Activated naive CD8-positive, alpha-beta T cell treated with anti-CD3 and anti-CD28 coated beads, Interleukin-2, amount 10 ng/mL, durations not matched to agents 7 days and 5 days (primary cell): ENCODE measurements at places on chromosomes 1 and 21. TPM values are rescaled to one million over a fixed set of nuclear protein-coding genes. Genes with fewer than 3 reads are reported as not detected.

- H3K4me3 ChIP-seq = no peak overlapping the region
- no peaks in the 10 kb centered on the region for H3K36me3 ChIP-seq
- no peak for DNase-seq
Measured at GRCh38 chr1:171772312-171772711, 9.1 kb upstream of the METTL13 start.

THRAP3 gene
- total RNA-seq = 125 TPM

TIE1 gene
- 0.75 TPM for total RNA-seq

- H3K4me1 ChIP-seq = peaks cover 5% of the 10 kb centered on the region
- H3K36me3 ChIP-seq = peaks cover 2% of the 10 kb centered on the region
- no peak overlapping the region for H3K27ac ChIP-seq
- H3K4me3 ChIP-seq = no peak overlapping the region
- DNase-seq = no peak
Measured at GRCh38 chr1:93675931-93676330, 5.7 kb downstream of the BCAR3 start.

DNA sequence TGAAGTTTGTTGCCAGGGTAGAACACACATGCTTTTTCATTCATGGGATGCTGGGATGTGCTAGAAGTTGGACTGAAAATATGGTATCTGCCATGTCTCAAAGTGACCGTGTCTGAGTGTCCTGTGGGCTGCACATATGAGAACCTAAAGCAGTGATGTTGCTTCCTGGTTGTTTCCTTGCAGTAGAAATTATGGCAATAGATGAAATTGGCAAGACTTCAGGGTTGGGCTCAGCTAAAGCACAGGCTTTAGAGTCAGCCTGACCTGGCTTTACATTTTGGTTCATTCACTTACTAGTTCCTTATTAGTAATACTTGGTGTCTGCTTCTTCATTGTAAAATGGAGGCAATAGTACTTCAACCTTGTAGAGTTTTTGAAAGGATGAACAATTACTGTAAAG, 2.2 kb downstream of the LAMC2 start:
- no peak for DNase-seq
- no peak overlapping the region for H3K27ac ChIP-seq
- H3K4me3 ChIP-seq = no peak overlapping the region
- no peaks in the 10 kb centered on the region for H3K36me3 ChIP-seq
- peaks cover 2% of the 10 kb centered on the region for H3K4me1 ChIP-seq

DNA sequence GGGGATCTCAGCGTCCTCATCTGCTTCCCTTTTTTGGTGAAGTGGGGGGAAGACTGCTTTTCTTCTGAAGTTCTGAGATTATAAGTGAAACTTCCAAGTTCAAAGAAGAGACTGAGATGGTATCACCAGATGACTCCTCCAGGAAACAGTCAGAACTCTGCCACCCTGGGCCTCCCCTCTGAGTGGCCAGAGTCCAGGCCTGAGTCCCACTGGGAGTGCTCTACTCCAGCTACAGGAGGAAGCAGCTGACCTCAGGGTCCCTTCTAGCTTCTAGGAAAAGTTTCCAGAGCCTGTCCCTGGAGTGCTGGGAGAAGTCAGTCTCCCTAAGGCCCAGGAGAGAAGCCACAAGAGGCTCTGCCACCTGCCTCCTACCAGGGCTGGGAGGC, 104.7 kb downstream of the CASZ1 start:
- peaks cover 17% of the 10 kb centered on the region for H3K4me1 ChIP-seq
- peaks cover 6% of the 10 kb centered on the region for H3K27me3 ChIP-seq
- H3K27ac ChIP-seq = no peak overlapping the region

DNA sequence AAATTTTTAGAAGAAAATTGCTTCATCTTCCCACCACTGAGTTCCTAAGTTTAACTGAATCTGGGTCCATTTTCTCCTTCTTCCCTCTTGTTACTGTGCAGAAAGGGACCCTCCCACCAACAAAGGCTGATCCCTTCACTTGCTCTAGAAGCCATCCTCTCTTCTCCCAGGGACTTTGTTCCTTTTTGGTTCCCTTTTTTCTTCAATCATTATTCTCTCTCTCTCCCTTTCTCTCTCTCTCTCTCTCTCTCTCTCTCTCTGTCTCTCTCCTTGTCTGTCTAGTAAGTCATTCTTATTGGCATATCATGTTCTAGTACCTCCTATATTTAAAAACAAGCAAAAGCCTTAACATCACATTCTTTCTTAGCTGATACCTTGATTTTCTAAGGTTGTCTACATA, 31.7 kb upstream of the GADD45A start:
- no peak overlapping the region for H3K4me3 ChIP-seq
- H3K27me3 ChIP-seq = peaks cover 10% of the 10 kb centered on the region
- no peak overlapping the region for H3K27ac ChIP-seq
- no peaks in the 10 kb centered on the region for H3K4me1 ChIP-seq
- H3K36me3 ChIP-seq = no peaks in the 10 kb centered on the region

OR2L2 gene
- total RNA-seq = 0.19 TPM

- DNase-seq = no peak
- H3K27me3 ChIP-seq = peaks cover 3% of the 10 kb centered on the region
- H3K36me3 ChIP-seq = no peaks in the 10 kb centered on the region
- no peak overlapping the region for H3K4me3 ChIP-seq
- no peaks in the 10 kb centered on the region for H3K4me1 ChIP-seq
Measured at GRCh38 chr1:204094856-204095634, 22.1 kb downstream of the SOX13 start.

- no peaks in the 10 kb centered on the region for H3K27me3 ChIP-seq
- peak overlapping the region; percentile 97 for H3K27ac ChIP-seq
- peaks cover 5% of the 10 kb centered on the region for H3K36me3 ChIP-seq
Measured at GRCh38 chr1:109802901-109803561, 39.3 kb upstream of the EPS8L3 start.

GRCh38 chr1:40951943-40952743, 27.4 kb upstream of the CTPS1 start:
- peaks cover 1% of the 10 kb centered on the region for H3K36me3 ChIP-seq
- H3K4me1 ChIP-seq = peaks cover 23% of the 10 kb centered on the region
- DNase-seq = peak; percentile 77
- H3K4me3 ChIP-seq = no peak overlapping the region
- H3K27ac ChIP-seq = peak overlapping the region; percentile 19

TSPEAR gene
- total RNA-seq = not detected

GRCh38 chr1:218666263-218666662, 321.1 kb downstream of the TGFB2 start:
- no peak overlapping the region for H3K27ac ChIP-seq
- no peaks in the 10 kb centered on the region for H3K36me3 ChIP-seq
- DNase-seq = no peak
- no peak overlapping the region for H3K4me3 ChIP-seq

DNA sequence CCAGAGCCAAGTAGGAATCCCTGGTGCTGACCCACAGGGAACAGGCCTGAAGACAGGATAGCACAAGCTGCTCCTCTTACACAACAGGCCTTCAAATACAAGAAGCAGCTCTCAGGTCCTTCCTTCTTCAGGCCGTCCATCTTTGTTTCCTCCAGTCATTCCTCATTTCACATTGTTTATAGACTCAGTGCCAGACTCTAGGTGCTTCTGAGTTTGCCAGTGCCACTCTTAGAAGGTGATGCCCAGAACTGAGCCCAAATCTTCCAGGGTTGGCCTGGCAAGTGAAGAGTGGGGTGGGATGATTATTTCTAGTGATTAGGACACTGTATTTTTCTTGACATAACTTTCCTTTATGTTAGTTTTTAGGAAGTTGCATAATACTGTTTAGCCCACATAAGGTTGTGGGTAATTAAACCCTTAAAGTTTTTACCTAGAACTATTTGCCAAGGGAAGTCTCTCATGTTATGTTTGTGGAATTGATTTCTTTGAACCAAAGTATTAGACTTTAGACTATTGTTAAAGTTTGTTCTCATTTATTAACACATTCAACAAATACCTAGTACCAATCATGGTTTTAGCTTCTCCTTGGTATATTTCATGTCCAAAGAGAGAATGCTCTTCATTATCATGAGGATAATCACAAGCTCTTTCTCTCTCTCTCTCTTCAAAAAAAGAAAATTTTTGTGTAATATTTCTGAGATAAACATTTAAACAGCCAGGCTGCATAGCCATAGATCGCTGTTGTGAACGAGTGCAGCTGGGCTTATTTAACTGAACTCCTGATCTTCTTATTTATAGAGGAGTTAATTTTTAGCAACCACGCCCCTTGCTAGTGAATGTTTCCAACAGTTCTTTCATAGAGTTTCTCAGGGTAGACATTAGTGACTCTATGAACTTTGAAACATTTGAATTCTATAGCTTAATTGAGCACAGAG, 47.7 kb downstream of the PGM1 start:
- peaks cover 26% of the 10 kb centered on the region for H3K4me1 ChIP-seq
- no peak for DNase-seq
- peak overlapping the region; percentile 61 for H3K27ac ChIP-seq
- peak overlapping the region; percentile 20 for H3K4me3 ChIP-seq

- H3K27me3 ChIP-seq = peaks cover 57% of the 10 kb centered on the region
- no peak for DNase-seq
- H3K4me1 ChIP-seq = peaks cover 26% of the 10 kb centered on the region
- H3K36me3 ChIP-seq = peaks cover 10% of the 10 kb centered on the region
- H3K27ac ChIP-seq = no peak overlapping the region
Measured at GRCh38 chr1:89466307-89466930, 58.2 kb upstream of the LRRC8B start.

DNA sequence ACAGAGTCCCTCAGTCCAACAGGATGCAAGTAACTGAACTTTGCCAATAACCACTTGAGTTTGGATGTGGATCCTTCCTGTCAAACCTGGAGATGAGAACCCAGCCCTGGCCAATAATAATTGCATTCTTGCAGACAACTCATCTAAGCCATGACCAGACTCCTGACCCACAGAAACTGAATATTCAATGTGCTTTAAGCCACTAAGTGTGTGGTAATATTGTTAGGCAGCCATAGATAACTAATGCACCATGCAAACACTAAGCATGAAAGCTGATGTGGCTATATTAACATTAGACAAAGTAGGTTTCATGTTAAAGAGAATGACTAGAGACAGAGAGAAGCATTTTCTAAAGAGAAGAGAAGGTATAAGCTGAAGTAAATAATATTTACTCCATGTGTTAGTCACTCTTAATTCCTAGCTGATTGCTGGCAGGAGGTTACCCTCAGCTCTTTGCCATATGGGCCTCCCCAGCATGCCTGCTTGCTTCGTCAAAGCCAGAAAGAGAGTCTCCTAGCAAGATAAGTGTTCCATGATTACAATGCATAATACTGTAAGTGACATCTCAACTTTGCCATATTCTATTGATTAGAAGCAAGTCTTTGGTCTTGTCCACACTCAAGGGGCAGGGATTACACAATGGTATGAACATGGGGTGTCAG, 276.4 kb upstream of the PLXNA2 start:
- no peaks in the 10 kb centered on the region for H3K36me3 ChIP-seq
- no peak overlapping the region for H3K4me3 ChIP-seq

TCP10L gene
- 1.1 TPM for total RNA-seq

AMY1C gene
- not detected for total RNA-seq

ETV3 gene
- 39.4 TPM for total RNA-seq

CNR2 gene
- total RNA-seq = 2.0 TPM

DNA sequence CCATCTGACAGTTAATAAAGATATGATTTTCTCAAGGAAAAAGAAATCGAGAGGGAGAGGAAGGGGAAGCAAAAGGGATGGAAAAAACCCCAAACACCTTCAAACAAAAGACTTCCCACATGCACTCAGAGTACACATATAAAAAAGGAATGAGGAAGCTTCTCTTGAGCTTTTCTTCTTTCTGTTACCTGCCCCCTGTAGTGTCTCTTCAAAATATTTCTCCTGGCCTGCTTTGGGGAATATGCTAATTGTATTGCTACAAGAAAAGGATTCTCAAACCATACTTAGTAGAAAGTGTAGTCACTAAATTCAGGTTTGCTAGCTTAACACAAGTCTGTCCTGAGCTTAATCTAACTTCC, 58.7 kb downstream of the KIF14 start:
- no peak for DNase-seq
- H3K4me3 ChIP-seq = no peak overlapping the region
- H3K4me1 ChIP-seq = peaks cover 7% of the 10 kb centered on the region
- H3K27me3 ChIP-seq = no peaks in the 10 kb centered on the region

- no peaks in the 10 kb centered on the region for H3K4me1 ChIP-seq
- peaks cover 23% of the 10 kb centered on the region for H3K36me3 ChIP-seq
- no peak overlapping the region for H3K4me3 ChIP-seq
- no peaks in the 10 kb centered on the region for H3K27me3 ChIP-seq
Measured at GRCh38 chr1:6675941-6676340, 25.7 kb downstream of the DNAJC11 start.

DNA sequence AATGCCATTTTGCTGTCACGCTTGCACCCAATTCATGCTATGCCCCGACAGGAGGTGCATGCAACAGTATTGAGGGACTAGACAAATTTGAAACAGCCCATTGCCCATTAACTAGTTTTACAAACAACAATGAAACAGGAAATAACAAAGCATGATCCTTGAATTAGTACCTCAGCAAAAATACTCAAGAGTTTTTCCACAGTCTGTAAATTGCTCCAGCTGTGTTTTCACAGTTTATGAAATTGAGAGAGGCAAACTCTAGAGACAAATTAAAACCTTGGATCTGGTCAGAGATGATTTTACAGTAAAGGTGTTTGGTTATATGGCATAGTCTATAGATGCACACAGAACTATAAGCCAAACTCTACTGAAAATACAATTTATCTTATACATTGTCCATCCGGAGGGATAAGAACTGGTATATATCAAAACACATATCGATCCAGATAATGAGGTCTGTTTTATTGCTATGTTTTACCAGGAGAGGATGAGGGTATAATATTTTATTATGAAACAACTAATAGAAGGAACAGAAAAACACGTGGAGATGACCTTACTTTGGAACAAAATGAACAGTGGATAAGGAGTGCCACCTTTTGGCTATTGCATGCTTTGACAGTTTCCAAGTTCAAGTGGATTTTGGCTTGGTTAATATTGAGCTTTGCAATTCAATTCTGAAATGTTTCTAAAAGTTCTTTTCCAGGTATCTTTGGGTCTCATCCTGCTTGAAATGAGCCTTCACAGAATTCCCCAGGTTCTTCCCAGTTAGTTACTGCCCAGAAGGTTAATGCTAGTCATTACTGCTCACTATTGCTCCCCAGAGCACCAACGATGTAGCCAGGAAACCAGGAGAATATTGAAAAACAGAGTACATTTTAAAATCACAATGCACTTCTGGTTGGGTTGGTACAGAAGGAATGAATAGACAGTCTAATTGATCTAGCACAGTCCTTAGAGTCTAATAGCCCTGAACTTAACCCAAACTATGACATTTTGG, 45.7 kb downstream of the ZC3H11B start:
- no peak overlapping the region for H3K4me3 ChIP-seq
- H3K36me3 ChIP-seq = no peaks in the 10 kb centered on the region
- no peaks in the 10 kb centered on the region for H3K4me1 ChIP-seq

DNA sequence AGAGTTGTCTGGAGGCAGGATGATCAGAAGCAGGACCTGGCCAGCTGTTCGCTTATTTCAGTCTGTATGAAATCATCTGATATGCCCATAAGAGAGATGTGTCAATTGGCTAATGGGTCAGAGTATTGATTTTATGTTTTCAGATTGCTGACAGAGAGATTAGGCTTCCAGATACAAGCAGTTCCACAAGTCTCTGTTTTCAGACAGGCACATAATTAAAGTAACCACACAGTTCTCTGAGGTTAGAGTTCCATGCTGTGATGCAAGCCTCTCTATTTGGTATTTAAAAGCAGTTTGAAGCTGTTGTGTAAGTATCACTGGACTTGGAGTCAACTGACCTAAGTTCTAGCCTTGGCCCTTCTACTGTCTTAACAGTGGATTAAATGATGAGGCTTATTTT, 50.1 kb downstream of the ATF6 start:
- peaks cover 1% of the 10 kb centered on the region for H3K4me1 ChIP-seq
- no peak overlapping the region for H3K27ac ChIP-seq
- no peaks in the 10 kb centered on the region for H3K27me3 ChIP-seq
- H3K36me3 ChIP-seq = peaks cover 26% of the 10 kb centered on the region
- no peak overlapping the region for H3K4me3 ChIP-seq
